ENCODE measurements at places on chromosomes 7 and 10.
A peak's percentile ranks its signal among the peaks of the same experiment; 100 is the strongest.

- no peak for DNase-seq
These were observed 280.5 kb downstream of the KIF20B start for GRCh38 chr10:89981891-89982290.

- DNase-seq: no peak
These were observed 457.9 kb upstream of the TPK1 start for GRCh38 chr7:145293754-145294153.

GRCh38 chr7:80596933-80597517 lies 41.4 kb upstream of the CD36 start:
- DNase-seq: no peak

DNA sequence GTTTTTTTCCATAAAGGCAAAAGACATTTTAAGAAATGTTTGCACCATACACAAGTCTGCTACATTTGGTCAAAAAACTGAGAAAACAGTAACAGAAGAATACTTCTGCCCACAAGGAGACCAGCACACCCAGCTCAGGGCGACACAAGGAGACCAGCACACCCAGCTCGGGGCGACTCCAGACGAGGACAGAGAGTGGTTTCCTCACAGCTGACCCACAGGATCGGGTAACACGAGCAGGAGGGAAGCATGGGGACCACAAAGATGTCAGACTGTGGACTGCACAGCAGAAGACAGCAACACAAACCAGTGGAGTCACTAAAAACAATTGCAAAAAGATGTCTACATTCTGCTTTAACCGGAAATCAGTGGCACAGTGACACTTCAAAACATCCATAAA lies 237.6 kb downstream of the DIP2C start:
- no peak for DNase-seq

DNA sequence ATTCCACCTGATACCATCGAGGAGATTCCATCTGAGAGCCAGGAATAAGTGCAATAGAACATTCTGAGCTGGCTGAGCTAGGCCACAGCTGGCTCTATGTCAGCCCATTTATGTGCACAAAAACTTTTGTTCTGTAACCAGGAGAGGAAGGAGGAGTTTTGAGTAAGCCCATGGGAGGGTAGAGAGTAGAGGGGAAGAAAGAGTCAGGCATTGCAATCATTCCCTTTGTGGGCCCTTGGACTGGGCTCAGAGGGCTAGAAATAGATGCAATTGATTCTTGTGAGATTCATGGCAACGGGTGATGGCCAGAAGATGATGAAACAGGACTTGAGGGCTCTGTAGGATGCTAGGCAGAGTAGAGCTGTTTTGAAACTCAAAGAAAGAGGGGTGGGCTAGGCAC lies 104.6 kb upstream of the KIF5B start:
- no peak for DNase-seq

DNA sequence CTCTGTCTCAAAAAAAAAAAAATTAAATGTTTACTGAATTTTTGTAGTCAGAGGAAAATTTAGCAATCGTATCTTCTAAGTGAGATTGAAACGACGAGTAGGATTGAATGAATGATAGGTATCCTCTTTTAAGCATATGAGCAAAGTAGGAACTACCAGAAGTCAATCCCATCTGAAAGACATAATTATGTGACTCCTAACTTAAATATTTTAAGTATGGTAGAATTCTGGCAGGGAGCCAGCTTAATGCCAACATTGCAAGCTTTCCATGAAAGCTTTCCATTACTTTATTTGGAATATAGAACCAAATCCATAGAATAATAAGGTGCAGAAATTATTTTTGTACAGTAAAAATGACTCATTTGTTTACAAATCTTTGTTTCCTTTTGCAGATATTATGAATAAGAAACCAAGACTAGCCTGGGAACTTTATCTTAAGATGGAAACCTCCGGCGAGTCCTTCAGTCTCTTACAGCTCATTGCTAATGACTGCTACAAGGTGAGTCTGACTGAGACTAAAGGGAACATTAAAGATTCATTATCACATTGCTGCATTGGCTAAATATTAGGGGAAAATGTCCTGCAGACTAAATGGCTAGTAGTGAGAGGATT lies 50.2 kb upstream of the UBN2 start:
- DNase-seq: no peak

DNA sequence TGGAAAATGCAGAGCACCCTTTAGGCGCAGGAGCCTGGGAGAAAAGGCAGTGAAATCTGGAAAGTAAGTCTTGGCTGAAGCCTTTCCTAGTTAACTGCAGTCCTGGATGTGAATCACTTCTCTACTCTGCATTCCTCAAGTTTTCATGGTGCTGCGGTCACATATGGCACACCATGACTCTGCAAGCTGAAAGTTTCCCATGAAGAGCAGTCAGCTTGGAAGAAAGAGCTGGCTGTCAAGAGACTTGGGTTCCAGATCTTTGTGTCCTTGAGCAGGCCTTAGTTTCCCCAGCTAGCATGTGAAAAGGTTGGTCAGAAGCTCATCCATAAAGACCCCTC lies 548.3 kb downstream of the SORCS3 start:
- no peak for DNase-seq

DNA sequence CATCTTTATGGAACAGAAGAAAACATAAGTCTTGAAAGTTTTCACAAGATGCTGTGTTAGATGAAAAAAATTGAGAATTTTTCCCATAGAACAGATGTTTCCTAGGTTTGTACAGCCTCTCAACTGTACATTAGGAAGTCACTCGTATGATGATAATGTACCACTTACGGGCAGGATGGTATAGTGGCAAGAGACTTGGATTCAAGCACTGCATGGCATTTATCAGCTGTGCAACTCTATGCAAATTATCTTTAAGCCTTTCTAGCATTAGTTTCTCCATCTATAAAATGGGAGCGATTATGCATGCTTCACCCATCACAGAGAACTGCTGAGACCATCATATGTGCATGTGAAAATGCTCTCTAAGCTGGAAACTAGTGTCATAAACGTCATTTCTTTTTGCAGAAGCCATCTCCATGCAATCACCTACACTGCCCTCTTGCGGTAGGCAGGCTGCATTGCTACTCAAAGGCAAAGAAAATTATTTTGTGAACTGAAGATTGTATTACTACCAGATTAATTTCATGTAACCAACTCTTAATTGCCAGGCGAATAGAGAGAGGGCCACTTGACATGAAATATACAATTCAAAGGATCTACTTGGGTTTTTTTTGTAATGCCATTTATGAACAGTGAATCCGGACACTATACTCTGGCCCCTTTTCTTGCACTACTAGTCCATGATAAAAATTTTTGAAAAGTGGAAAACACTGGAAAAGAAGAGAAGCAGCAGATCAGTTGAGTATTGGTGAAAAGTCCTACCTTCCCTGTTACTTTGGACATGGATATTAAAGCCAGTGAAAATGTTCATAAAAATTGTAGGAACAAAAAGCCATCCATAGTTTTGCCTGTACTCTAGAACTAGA lies 102.3 kb downstream of the JAZF1 start:
- DNase-seq: peak; percentile 14

- DNase-seq: no peak
These were observed 682.8 kb downstream of the MAGI2 start for GRCh38 chr7:78770422-78771410.

DNA sequence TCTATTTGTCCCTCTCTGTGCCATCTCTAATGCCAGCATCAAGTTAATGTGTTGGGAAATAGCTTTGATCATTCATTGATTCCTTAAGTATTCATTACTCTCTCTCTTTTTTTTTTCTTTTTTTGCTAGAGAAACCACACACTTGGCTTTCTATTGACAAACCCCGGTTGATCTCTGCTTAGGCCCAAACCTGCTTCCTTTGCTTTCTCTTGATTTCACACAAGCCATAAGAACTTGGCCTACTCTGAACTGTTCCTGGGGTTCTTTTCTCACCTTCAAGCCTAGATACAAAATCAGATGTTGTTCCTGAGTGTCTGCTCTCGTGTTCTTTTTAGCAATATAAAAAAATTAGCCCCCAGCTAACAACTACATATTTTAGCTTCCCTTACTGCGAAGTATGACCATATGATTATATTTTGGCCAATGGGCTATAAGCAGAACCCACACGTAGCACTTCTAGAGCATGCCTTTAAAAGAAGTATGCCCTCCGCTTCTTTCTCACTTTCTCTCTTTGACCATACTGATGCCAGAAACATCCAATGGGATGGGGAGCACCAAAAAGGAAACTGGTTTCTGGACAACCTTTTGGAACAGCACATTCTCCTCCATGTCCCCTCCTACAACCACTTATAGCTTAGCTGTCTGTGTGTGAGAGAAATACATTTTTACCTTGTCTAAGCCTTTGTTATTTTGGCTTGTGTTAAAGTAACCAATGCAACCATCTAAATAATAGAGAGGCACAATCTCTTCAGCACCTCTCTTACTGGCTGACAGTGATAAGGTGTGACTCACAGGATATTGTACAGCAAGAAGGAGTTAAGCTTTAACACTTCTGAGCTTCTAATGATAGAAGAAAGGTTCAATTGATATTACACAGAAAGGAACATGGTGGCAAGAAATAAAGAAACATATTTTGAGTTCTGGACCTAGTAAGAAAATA lies 96.6 kb upstream of the LRRN3 start:
- no peak for DNase-seq

DNA sequence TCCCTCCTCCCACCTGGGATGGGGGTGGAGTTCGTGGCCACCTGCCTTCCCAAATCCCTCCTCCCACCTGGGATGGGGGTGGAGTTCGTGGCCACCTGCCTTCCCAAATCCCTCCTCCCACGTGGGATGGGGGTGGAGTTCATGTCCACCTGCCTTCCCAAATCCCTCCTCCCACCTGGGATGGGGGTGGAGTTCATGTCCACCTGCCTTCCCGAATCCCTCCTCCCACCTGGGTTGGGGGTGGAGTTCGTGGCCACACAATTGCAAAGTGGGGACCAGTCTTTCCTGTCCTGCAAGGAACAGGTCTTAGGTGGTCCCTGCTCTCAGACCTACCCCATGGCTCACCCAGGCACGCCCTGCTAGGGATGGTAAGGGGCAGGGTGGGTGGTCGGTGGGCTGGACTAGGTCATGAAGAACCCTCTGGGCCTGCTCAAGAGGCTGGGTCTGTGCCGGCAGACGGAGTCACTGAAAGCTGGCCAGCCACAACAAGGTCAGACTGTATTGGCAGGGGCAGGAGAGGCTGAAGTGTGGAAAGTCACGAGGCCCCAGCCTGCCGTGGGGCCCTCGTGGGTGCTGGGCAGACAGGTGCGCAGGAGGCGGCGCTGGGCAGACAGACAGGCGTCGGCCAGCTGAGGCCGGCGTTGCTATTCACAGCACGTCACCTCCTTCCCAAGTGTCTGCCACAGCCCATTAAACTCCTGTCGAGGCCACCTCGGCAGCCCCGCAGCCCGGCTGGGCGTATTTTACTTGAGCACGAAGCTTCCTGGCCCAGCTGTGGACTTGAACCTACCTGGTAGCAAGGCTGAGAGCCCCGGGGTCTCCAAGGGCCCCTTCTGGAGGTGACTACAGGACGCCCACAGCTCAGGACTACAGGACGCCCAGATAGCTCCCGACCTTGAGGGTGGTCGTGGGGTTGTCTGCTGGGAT lies 4.1 kb downstream of the KNDC1 start:
- DNase-seq: no peak

- no peak for DNase-seq
These were observed 19.6 kb downstream of the ARL4A start for GRCh38 chr7:12706900-12707536.

Data from activated T-helper 1 cell treated with anti-CD3 and anti-CD28 coated beads, Interleukin-2, amount 50 U/mL, for 16 hours (primary cell).